Progenitor cell of endocrine pancreas (in vitro differentiated cells): ENCODE measurements at places on chromosomes 5 and 9. TPM values are rescaled to one million over a fixed set of nuclear protein-coding genes. Genes with fewer than 3 reads are reported as not detected.
A peak's percentile ranks its signal among the peaks of the same experiment; 100 is the strongest.

GRCh38 chr9:14746626-14747025 lies 24.1 kb upstream of the CER1 start:
- no peak for DNase-seq

GRCh38 chr9:96515621-96516470 lies 65.9 kb downstream of the HABP4 start:
- DNase-seq: no peak

The PCA3 gene
- 0.22 and 0.31 TPM in 2 replicates for total RNA-seq

GRCh38 chr5:66616520-66617225 lies 20.5 kb downstream of the MAST4 start:
- DNase-seq: no peak

The CARTPT gene
- total RNA-seq: not detected in 2 replicates

DNA sequence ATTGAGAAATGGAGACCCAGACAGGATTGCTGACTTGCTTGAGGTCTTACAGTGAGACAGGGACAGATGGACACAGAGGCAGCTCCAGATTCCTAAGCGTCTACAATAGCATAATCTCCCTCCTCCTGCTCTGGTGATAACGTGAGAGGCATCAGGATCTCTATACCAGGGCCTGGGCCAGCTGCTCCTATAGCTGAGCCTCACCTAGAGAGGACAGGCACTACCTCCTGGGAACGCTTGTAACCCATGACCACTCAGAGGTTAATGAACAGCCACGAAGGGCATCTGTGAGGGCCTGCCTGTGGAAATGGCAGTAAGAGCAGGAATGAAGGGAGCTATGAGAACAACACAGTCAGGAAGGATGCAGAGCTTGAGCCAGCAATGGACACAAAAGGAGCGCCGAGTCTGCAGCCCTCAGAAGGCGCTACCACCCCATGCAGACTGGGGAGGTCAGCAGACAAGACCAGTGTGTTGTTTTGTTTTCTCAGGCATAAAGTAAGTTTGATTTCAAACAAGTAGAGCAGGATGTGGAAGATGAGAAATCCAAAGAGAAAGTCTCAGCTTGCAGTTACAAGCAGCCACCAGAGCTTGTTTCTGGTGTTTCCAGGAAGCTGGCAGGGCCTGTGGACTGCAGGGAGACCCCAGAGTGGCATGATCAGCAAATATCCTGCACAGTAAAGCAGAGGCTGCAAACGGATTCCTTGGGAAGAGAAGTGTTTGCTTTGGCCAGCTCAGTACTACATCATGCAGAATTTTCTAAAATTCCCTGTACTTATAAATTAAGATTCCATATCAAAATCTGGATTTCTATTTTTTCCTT lies 17.4 kb downstream of the ANKS6 start:
- no peak for DNase-seq

DNA sequence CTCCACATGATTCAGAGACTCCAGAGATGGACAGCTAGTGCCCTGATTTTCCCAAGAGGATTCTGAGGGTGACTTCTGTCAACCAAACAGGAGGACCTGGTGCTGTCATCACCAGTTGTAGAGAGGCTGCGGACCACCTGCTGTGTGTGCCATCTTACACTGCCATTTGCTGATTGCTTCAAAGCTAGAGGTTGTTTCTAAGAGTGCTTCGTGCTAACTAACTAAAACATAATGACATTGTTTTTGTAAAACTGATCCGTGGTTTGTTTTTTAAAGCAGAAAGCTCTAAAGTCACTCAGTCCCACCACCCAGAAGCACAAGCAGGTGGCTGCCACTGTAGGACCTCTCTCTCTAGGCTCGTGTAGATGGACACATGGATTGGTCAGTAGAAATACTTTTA lies 12.2 kb downstream of the TENT4A start:
- DNase-seq: no peak

- DNase-seq: no peak
Observed at GRCh38 chr9:135971111-135971766, 10.1 kb upstream of the UBAC1 start.

- peak; percentile 39 for DNase-seq
Observed at GRCh38 chr9:83583151-83584014, 39.6 kb upstream of the IDNK start.

The NR4A3 gene
- 1.2 and 1.4 TPM in 2 replicates for total RNA-seq
